ENCODE measurements at places on chromosomes 5 and 9.

GRCh38 chr5:113255579-113256386 lies 179.0 kb downstream of the TSSK1B start:
- no peak overlapping the region for H3K4me3 ChIP-seq
- H3K27me3 ChIP-seq = no peaks in the 10 kb centered on the region
- no peaks in the 10 kb centered on the region for H3K4me1 ChIP-seq

DNA sequence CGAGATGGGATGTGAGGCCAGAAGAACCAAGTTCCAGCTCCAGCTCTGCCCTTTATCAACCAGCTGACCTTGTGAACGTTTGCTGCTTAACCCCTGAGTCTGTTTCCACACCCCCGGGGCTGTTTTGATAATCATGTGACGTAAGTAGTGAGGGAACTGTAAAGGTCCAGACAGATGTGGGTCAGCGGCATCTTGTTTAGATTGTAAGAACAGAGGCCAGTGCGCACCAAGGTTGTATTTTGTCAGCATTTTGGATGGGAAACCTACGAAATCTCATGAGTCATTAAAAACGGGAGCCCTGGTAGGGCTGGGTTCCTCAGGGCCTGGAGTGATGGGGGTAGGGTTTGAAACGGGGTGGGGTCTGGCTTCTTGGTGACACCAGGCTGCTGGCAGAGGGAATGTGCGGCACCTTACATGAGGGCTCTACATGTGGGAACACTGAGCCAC lies 13.8 kb upstream of the COL15A1 start:
- H3K36me3 ChIP-seq = no peaks in the 10 kb centered on the region
- no peaks in the 10 kb centered on the region for H3K27me3 ChIP-seq
- no peak for DNase-seq
- no peak overlapping the region for H3K4me3 ChIP-seq
- H3K4me1 ChIP-seq = no peaks in the 10 kb centered on the region

GRCh38 chr5:100654895-100655294 lies 119.7 kb downstream of the FAM174A start:
- H3K27ac ChIP-seq = no peak overlapping the region
- H3K4me3 ChIP-seq = no peak overlapping the region
- DNase-seq = no peak
- no peaks in the 10 kb centered on the region for H3K4me1 ChIP-seq
- no peaks in the 10 kb centered on the region for H3K27me3 ChIP-seq
- no peaks in the 10 kb centered on the region for H3K36me3 ChIP-seq

GRCh38 chr5:98330871-98331270 lies 442.6 kb upstream of the RGMB start:
- H3K27ac ChIP-seq = no peak overlapping the region
- DNase-seq = no peak
- no peaks in the 10 kb centered on the region for H3K4me1 ChIP-seq
- no peaks in the 10 kb centered on the region for H3K27me3 ChIP-seq
- H3K36me3 ChIP-seq = no peaks in the 10 kb centered on the region

- DNase-seq = no peak
- no peaks in the 10 kb centered on the region for H3K4me1 ChIP-seq
- H3K27ac ChIP-seq = no peak overlapping the region
Observed at GRCh38 chr9:93776256-93776655, 178.9 kb downstream of the BARX1 start.

DNA sequence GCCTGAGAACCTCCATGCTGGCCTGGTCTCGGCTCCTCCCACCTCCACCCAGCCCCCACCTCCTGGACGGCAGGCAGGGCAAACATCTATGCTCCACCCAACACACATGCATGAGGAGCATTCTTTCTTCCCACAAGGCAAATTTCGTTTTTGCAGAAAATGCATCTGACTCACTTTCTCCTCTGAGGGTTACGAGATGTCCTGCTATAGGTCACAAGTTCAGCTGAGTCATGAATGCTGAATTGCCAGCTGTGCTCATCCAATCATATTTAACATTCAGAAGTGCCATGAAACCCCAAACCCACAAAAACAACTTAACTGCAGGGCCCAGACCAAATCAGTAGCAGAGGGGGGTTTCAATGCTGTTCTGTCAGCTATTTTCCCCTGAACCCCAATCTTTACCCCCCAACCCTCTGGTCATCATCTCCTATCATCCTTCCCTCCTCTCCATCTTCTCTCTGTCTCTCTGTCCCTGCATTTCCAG lies 39.0 kb upstream of the OSMR start:
- H3K4me1 ChIP-seq = peaks cover 14% of the 10 kb centered on the region
- H3K4me3 ChIP-seq = no peak overlapping the region
- DNase-seq = no peak
- no peaks in the 10 kb centered on the region for H3K27me3 ChIP-seq

DNA sequence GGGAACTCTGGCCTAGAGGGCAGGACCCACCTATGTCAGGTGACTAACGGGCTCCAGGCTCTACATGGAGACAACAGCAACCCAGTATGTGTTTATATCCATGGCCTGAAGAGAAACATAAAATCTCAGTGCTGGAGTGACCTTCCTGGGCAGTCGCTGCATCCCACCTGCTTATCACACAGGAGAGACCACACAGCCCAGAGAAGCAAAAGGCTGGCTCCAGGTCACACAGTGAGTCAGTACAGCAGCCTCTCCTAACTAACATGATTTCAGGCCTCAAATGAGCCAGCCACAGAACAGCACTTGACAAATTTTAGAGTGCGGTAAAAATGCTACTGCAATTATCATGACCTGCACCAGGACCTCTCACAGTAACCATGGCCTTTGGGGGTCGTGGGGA lies 54.0 kb upstream of the TGFBR1 start:
- DNase-seq = no peak
- peaks cover 55% of the 10 kb centered on the region for H3K36me3 ChIP-seq
- H3K27me3 ChIP-seq = no peaks in the 10 kb centered on the region
- H3K4me3 ChIP-seq = no peak overlapping the region
- peak overlapping the region; percentile 87 for H3K27ac ChIP-seq

GRCh38 chr9:117028103-117028858 lies 341.2 kb downstream of the TRIM32 start:
- no peak for DNase-seq
- H3K27ac ChIP-seq = no peak overlapping the region
- H3K27me3 ChIP-seq = no peaks in the 10 kb centered on the region
- no peak overlapping the region for H3K4me3 ChIP-seq
- H3K36me3 ChIP-seq = no peaks in the 10 kb centered on the region

- no peaks in the 10 kb centered on the region for H3K27me3 ChIP-seq
- H3K27ac ChIP-seq = no peak overlapping the region
- H3K36me3 ChIP-seq = no peaks in the 10 kb centered on the region
- H3K4me1 ChIP-seq = no peaks in the 10 kb centered on the region
- peak; percentile 47 for DNase-seq
- no peak overlapping the region for H3K4me3 ChIP-seq
Observed at GRCh38 chr9:98359569-98359968, 104.1 kb upstream of the TBC1D2 start.

GRCh38 chr9:128054087-128054486 lies 13.0 kb downstream of the NAIF1 start:
- H3K27me3 ChIP-seq = no peaks in the 10 kb centered on the region
- no peaks in the 10 kb centered on the region for H3K36me3 ChIP-seq
- no peak overlapping the region for H3K4me3 ChIP-seq

- no peak overlapping the region for H3K27ac ChIP-seq
- H3K36me3 ChIP-seq = no peaks in the 10 kb centered on the region
- H3K4me3 ChIP-seq = no peak overlapping the region
Observed at GRCh38 chr5:133354323-133355185, 257.8 kb downstream of the FSTL4 start.

GRCh38 chr5:115461506-115462290 lies 82.9 kb downstream of the FEM1C start:
- no peaks in the 10 kb centered on the region for H3K36me3 ChIP-seq
- H3K27me3 ChIP-seq = no peaks in the 10 kb centered on the region
- DNase-seq = no peak
- H3K4me1 ChIP-seq = peaks cover 7% of the 10 kb centered on the region

- no peaks in the 10 kb centered on the region for H3K27me3 ChIP-seq
- no peaks in the 10 kb centered on the region for H3K36me3 ChIP-seq
- no peaks in the 10 kb centered on the region for H3K4me1 ChIP-seq
- DNase-seq = no peak
- no peak overlapping the region for H3K4me3 ChIP-seq
- no peak overlapping the region for H3K27ac ChIP-seq
Observed at GRCh38 chr9:116733010-116733641, 46.0 kb downstream of the TRIM32 start.

GRCh38 chr9:5893134-5893505 lies 2.4 kb downstream of the MLANA start:
- H3K36me3 ChIP-seq = no peaks in the 10 kb centered on the region
- peaks cover 3% of the 10 kb centered on the region for H3K4me1 ChIP-seq
- no peak overlapping the region for H3K27ac ChIP-seq
- no peak overlapping the region for H3K4me3 ChIP-seq
- H3K27me3 ChIP-seq = no peaks in the 10 kb centered on the region
- DNase-seq = no peak

GRCh38 chr5:176792655-176793342 lies 17.6 kb upstream of the UNC5A start:
- peaks cover 92% of the 10 kb centered on the region for H3K27me3 ChIP-seq
- no peak for DNase-seq
- no peaks in the 10 kb centered on the region for H3K36me3 ChIP-seq
- no peak overlapping the region for H3K27ac ChIP-seq
- no peak overlapping the region for H3K4me3 ChIP-seq

GRCh38 chr5:157761690-157762621 lies 18.4 kb downstream of the LSM11 start:
- no peak overlapping the region for H3K4me3 ChIP-seq
- no peak for DNase-seq
- peaks cover 12% of the 10 kb centered on the region for H3K4me1 ChIP-seq
- no peak overlapping the region for H3K27ac ChIP-seq
- H3K27me3 ChIP-seq = no peaks in the 10 kb centered on the region

- peaks cover 7% of the 10 kb centered on the region for H3K4me1 ChIP-seq
- no peak overlapping the region for H3K27ac ChIP-seq
- peaks cover 15% of the 10 kb centered on the region for H3K36me3 ChIP-seq
- H3K27me3 ChIP-seq = no peaks in the 10 kb centered on the region
- DNase-seq = no peak
- no peak overlapping the region for H3K4me3 ChIP-seq
Observed at GRCh38 chr9:13110766-13111417, 168.6 kb downstream of the MPDZ start.

- H3K27me3 ChIP-seq = no peaks in the 10 kb centered on the region
- no peak overlapping the region for H3K27ac ChIP-seq
- no peaks in the 10 kb centered on the region for H3K4me1 ChIP-seq
Observed at GRCh38 chr5:16431490-16431889, 34.1 kb downstream of the ZNF622 start.

DNA sequence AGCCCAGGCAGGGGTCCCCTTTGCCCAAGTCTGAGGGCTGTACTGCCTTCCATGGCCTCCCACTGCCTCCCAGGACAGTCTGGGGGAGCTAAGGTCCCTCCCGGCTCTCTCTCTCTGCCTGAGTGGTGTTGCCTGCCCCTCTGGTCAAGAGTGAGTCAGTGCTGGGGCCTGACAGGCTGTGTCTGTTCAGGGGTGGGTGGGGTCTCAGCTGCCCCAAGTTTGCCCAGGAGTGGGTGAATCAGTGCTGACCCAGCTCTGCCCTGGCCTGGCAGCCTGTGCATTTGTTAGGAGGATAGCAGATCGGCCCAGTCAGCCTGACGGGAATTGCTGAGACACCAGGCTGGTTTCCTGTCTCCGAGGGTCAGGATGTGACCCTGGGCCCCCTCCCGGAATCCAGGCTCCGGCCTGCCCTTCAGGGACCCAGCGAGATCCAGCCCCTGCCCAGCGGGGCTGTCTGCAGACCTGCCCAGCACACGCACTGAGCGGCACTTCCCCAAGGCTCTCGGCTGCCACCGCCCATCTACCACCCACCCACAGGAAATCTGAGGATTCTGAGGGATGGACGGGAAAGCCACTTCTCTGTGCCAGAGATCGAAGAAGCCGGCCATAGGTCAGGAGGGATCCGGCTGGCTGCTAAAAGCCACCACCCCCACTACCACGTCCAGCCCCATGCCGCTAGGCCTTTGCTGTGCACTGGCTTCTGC lies 15.9 kb downstream of the ENG start:
- no peaks in the 10 kb centered on the region for H3K36me3 ChIP-seq
- H3K27me3 ChIP-seq = no peaks in the 10 kb centered on the region
- peaks cover 29% of the 10 kb centered on the region for H3K4me1 ChIP-seq
- no peak overlapping the region for H3K4me3 ChIP-seq
- H3K27ac ChIP-seq = peak overlapping the region; percentile 87

GRCh38 chr5:66807743-66808142 lies 211.6 kb downstream of the MAST4 start:
- H3K27me3 ChIP-seq = no peaks in the 10 kb centered on the region
- H3K4me3 ChIP-seq = no peak overlapping the region
- H3K27ac ChIP-seq = no peak overlapping the region
- no peak for DNase-seq

DNA sequence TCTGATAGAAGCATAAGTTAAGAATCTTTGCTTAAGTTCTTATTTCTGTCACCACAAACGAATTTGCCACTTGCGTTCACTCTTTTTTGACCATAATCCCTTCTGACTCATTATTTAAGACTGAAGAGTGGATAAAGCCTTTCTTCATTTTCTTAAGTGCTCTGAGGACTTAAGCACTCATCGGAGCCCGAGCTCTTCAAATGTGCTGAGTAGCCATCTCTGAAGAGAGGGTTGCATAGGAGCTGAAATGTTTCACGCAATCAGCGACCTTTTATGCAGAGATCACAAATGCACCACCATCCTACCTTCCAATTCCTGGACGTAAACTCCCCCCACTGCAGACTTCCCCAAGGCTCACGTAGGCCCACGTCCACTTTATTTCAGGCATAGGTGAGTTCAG lies 699.2 kb downstream of the IRX1 start:
- no peak overlapping the region for H3K4me3 ChIP-seq
- H3K36me3 ChIP-seq = no peaks in the 10 kb centered on the region

GRCh38 chr9:127347831-127348776 lies 48.9 kb upstream of the SLC2A8 start:
- no peak for DNase-seq
- H3K27me3 ChIP-seq = no peaks in the 10 kb centered on the region
- no peaks in the 10 kb centered on the region for H3K36me3 ChIP-seq
- H3K4me1 ChIP-seq = no peaks in the 10 kb centered on the region
- H3K4me3 ChIP-seq = no peak overlapping the region

- H3K4me3 ChIP-seq = no peak overlapping the region
- no peak overlapping the region for H3K27ac ChIP-seq
- no peaks in the 10 kb centered on the region for H3K36me3 ChIP-seq
- DNase-seq = no peak
- H3K4me1 ChIP-seq = no peaks in the 10 kb centered on the region
Observed at GRCh38 chr9:107158321-107158720, 124.8 kb upstream of the RAD23B start.

- H3K4me1 ChIP-seq = no peaks in the 10 kb centered on the region
- H3K36me3 ChIP-seq = no peaks in the 10 kb centered on the region
- no peak overlapping the region for H3K27ac ChIP-seq
- H3K4me3 ChIP-seq = no peak overlapping the region
- H3K27me3 ChIP-seq = no peaks in the 10 kb centered on the region
Observed at GRCh38 chr5:163360656-163361055, 76.7 kb upstream of the CCNG1 start.

- H3K27ac ChIP-seq = no peak overlapping the region
- DNase-seq = no peak
- H3K4me1 ChIP-seq = peaks cover 42% of the 10 kb centered on the region
- no peaks in the 10 kb centered on the region for H3K27me3 ChIP-seq
- H3K4me3 ChIP-seq = no peak overlapping the region
Observed at GRCh38 chr5:173928871-173929574, 40.9 kb downstream of the CPEB4 start.

GRCh38 chr9:137301081-137301947 lies 757 bp downstream of the NRARP start:
- H3K4me3 ChIP-seq = peak overlapping the region; percentile 44
- H3K36me3 ChIP-seq = no peaks in the 10 kb centered on the region
- H3K27me3 ChIP-seq = peaks cover 74% of the 10 kb centered on the region
- no peak for DNase-seq
- H3K27ac ChIP-seq = peak overlapping the region; percentile 64

- DNase-seq = no peak
- no peaks in the 10 kb centered on the region for H3K27me3 ChIP-seq
- no peaks in the 10 kb centered on the region for H3K36me3 ChIP-seq
- H3K27ac ChIP-seq = no peak overlapping the region
- peaks cover 31% of the 10 kb centered on the region for H3K4me1 ChIP-seq
Observed at GRCh38 chr9:90103771-90104170, 499.0 kb downstream of the GADD45G start.

All from sigmoid colon (tissue), 7 donors.